ENCODE measurements at places on chromosomes 1 and 21. TPM values are rescaled to one million over a fixed set of nuclear protein-coding genes. Genes with fewer than 3 reads are reported as not detected.
A peak's percentile ranks its signal among the peaks of the same experiment; 100 is the strongest.

GRCh38 chr1:33009561-33009960, 27.1 kb downstream of the AK2 start:
- no peak for ATAC-seq

- ATAC-seq: no peak
Measured at GRCh38 chr1:4655674-4656532, 1.5 kb downstream of the AJAP1 start.

GRCh38 chr1:42328047-42328625, 6.9 kb downstream of the FOXJ3 start:
- ATAC-seq: no peak

DNA sequence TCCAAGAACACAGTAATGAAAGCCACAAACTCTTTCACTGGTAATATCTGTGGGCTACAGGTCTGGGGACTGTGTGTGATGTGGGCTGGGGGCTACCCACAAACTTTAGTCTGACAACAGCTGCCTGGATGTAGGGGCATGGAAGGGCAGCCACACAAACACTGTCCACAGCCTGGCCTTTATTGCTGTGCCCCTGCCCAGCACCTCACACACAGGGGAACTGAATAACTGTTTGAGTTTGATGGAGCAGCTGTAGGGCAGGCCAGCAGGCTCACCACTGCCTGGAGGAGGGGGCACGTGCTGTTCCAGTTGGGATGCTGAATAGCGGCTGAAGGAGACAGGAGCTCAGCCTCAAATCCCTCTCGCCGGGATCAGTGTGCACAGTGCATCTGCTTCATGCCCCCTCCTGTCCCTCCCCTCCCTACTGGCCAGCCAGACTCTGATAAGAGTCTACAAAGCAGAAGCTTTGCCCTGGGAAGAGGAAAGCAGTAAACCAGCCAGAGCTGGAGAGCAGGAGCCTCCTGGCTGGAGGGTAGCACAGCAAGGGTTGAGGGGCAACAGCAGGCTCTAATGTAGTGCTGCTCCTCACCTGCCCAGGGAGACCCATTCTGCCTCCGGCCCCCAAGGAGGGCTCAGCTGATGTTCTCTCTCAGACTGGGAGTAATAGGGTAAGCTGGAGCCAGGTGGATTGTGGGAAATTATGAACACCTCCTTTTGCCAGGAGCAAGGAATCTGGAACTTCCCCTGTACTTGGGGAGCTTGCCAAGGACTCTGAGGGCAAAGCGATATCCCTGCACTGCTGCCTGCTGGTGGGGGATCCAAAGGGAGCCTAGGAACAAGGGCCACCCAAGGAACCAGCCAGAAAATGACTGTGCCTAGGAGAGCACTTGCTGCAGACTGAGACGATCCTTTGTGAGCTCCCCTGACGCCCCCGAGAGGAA, 70.2 kb upstream of the GOLT1A start:
- no peak for ATAC-seq

DNA sequence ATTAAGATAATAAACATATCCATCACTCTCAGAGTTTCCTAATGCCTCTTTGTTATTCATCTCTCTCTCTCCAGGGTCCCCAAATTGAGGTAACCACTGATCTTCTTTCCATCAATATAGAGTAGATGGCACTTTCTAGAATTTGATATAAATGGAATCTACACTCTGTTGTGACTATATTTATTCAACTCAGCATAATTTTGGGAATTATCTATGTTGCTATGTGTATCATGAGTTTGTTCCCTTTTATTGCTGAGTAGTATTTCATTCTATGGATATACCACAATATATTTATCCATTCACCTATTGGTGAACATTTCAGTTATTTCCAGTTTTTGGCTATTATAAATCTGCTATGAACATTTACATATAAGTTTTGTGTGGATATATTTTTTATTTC, 230.7 kb downstream of the HLX start:
- ATAC-seq: no peak

DNA sequence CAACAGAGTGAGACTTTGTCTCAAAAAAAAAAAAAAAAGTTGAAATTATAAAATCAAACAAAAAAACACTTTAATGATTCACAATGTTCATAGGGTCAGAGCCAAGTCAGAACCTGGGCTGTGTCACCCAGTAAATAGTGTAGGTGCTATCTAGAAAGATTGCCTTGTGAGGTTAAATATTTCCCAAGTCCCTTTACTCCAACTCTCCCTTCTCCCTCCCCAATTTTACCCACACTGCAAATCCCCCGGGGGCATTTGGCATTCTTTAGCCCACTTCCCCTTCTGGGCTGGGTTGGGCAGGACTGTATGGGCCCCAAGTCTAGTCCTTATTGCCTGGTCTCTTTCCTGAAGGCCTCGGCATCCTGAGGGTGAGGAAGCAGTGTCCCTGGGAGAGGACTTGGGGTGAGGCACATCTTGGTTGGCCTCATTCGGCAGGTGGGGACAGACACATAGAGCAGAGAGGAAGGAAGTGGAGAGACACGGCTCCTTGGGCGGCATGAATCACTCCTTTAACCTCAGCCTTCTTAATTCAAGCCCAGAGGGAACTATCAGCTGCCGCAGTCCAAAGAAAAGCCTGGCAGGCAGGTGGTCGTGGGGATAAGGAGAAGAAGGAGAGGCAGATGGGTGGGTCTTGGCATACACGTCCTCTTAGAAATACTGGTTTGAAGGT, 8.2 kb downstream of the ADORA1 start:
- ATAC-seq: no peak

GRCh38 chr1:234200566-234200965, 172.7 kb upstream of the COA6 start:
- no peak for ATAC-seq

DNA sequence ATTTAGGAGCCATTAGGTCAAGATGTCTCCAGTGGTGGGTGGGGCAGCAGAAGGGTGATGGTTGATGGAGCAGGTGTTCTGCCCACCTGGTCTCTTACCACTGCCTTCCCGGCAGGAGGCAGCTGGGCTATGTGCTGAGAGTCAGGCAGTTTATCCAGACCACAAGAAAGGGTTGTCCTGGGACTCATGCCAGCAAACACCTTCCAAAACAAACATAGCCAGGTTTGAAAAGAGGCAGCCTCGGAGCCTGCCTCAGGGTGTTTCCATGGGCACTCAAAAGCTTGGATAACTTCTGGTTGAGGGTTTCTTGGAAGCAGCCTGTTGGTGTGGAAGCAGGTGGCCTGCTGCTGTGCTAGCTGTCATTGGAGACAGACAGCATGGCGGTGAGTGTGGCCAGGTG, 187.2 kb downstream of the PCP4 start:
- peak; percentile 59 for ATAC-seq

DNA sequence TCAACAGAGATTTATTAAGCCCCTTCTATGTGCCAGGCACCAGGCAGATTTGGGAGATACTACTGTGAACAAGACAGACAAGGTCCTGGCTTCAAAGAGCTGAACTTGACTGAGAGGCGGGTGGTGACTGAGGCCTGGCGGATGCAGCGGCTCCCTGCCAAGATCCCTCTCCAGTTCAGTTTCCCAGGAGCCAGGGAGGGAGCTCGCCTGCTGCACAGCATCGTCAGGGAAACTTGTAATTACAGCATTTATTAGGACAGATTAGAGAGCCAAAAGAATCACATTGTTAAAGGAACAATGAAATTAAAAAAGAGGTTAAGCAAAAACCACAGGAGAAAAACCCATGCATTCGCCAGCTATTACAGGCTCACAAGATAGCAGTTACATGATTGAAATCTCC, 55.3 kb downstream of the ETS2 start:
- no peak for ATAC-seq

- ATAC-seq: no peak
Measured at GRCh38 chr1:91884459-91885212, 1.3 kb downstream of the TGFBR3 start.

DNA sequence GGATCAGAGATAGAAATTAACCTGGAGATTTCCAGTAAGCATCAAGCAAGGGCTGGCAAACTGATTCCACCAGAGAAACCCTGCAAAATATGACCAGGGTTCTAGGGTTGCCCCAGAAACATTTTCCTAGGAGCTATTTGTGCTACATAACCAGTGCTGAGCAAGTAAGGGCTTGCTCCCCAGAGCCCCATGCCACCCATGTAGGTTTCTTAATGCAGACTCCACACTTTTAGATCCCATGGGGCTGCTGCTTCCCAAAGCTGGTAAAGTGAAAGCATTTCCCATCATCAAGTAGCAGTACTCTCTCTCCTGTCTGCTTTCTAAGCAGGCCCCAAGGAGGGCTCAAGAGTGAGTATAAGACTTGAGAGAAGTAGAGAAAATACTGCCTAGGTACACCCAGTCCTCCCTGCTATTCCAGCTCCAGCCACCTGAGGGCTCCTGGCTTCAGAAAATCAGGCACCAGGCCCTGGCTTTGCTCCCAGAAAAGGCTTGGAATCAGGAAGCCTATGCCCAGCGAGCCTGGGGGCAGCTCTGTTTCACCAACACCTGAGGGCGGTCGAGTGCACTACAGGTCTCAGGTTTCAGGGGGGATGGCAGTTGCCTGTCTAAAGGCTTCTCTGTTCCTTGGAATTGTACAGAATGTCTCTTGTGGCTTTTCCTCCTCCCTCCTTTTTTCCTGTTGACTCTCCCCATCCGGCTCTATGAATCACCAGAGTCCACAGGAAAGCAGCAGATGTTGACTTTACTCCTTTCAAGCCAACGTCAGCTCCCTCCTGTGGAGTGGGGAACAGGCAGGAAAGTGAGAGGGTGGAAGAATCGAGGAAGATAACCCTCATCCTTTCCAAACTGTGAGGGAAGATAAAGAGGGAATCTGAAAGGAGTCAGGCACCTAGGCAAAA, 6.2 kb upstream of the ANKRD35 start:
- peak; percentile 96 for ATAC-seq

DNA sequence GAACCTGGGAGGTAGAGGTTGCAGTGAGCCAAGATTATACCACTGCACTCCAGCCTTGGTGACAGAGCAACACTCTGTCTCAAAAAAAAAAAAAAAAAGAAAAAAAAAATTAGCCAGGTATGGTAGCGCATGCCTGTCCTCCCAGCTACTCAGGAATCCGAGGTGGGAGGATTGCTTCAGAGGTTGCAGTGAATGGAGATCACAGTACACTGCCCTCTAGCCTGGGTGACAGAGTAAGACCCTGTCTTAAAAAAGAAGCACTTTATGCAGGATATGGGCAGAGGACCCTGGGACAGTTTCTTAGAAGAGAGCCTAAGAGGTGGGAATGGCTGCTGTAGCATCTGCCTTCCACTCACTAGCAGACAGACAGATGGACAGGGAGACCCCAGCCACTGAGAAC, 23.0 kb downstream of the IQGAP3 start:
- ATAC-seq: no peak

DNA sequence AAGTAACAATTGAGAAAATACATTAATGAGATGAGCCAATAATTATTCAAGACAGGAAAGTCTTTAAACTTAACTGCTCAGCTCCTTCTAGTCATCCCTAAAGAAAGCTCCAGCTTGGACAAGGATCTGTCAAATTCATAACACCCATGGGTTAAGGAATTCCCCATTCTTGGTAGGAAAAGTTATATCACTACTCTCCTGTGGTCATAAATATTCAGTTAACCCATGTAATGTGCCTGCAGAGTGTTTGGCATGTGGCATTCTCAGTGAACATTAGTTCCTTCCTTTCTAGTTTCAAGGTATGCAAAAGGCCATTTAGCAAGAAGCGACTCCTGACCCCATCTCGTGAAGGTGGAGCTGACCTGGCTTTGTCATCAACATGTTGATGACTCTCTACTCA, 76.7 kb upstream of the VCAM1 start:
- ATAC-seq: no peak

GRCh38 chr1:183580281-183580682, 10.0 kb downstream of the NCF2 start:
- ATAC-seq: peak; percentile 71

GRCh38 chr1:5142389-5142788, 488.0 kb downstream of the AJAP1 start:
- ATAC-seq: no peak

DNA sequence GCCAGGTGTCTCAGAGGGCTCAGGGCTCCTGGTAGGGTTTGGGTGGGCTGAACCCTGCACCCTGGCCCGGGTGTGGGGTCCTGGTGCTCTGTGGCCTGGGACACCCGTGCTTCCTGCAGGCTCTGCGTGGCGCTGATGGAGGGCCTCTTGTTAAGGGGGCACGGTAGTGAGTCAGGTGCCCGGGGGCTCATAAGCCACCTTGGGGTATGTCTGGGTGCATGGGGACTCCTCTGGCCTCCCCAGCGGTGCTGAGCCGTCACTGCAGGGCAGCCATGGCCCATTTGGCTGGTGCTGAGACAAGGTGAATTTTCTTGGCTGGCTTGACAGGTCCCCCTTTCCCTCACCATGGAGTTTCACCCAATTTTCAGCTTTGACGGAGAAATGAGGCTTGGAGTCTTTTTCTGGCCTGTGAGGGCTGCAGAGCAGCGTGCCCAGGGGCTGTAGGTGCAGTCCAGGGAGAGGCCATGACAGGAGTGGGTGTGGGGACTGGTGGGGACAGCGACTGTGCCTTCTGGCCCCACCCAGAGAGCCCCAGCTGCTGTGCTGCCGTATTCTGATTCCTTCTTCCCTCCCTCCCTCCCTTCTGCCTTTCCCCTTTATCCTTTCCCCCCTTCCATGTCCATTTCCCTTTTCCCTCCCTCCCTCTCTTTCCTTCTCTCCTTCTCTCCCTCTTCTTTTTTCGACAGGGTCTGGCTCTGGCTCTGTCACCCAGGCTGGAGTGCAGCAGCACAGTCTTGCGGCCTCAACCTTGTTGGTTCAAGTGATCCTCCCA, 40.4 kb downstream of the SKI start:
- ATAC-seq: no peak

DNA sequence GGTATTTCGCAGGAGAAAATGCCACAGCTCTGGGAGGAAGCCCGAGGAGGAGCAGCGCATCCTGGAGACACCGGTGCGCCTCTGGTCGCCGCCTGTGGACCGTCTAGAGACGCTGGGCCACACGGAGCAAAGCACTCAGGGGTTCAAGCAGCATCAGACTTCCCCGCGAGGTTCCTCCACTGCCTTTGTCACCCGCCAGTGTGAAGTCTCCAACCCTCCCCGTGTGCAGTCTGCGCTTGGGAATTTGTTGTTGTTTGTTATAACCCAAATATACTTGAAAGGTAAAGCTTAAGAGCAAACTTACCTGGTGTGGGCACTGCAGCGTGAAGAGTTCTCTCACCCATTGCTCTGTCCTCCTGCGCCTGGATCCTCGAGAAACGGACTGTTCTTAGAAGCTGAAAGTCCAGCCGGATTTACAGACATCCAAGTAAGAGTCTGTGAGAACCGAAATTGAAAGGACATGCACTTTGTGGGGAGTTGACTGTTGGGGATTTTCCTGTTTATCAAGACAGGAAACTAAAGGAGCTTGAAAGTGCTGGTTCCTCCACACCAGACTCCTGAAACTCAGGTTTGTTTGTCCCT, at the start of gene GBP4:
GBP4 (minus strand) TSS at position 452 of the 582 bp plus-strand sequence; CDS start at position 344, 108 bp downstream.
- peak; percentile 63 for ATAC-seq

- no peak for ATAC-seq
Measured at GRCh38 chr1:236451796-236452373, 57.8 kb downstream of the EDARADD start.

GRCh38 chr1:43439781-43440180, 13.9 kb downstream of the HYI start:
- ATAC-seq: no peak

The CHIA gene
- not detected for total RNA-seq

The LHX8 gene
- total RNA-seq: not detected

The ABCG1 gene
- 17.6 TPM for total RNA-seq

The ARHGEF16 gene
- total RNA-seq: 0.96 TPM

The UTP25 gene
- 7.9 TPM for total RNA-seq

The TMEM82 gene
- not detected for total RNA-seq

The KRTAP26-1 gene
- total RNA-seq: not detected

The CC2D1B gene
- total RNA-seq: 25.3 TPM

The ZNF683 gene
- total RNA-seq: not detected
